ENCODE measurements at places on chromosomes 11 and 22.

- no peak for DNase-seq
Measured at GRCh38 chr22:47129902-47130635, 367.6 kb downstream of the TBC1D22A start.

DNA sequence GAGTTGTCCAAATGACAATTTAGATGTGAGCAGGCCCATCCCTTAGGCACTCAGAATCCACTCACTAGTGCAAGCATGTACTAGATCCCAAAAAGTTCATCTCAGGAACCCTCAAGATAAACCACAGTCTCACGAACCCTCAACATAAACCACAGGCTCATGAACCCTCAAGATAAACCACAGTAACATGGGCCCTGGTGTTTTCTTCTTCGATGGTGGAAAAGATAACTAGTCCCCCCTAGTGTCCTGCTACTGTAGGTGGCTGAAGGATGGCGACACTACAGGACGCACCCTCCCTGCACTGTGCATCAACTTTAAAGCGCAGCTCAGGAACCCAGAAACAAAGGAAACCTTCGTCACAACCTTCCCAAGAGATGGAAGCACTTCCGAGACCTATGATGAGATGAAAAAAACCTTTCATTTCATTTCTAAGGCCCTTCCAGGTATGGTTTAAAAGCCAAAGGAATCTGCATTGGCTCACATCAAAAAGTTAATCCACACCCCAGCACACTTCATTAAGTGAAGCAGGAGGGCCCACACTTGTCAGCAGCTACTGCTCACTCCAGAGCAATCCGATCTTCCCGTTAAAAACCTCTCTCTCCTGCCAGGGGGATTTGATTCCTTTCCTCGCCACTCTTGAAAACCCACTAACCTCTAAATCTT is 2.4 kb downstream of the LARGE1 start:
- DNase-seq: no peak

DNA sequence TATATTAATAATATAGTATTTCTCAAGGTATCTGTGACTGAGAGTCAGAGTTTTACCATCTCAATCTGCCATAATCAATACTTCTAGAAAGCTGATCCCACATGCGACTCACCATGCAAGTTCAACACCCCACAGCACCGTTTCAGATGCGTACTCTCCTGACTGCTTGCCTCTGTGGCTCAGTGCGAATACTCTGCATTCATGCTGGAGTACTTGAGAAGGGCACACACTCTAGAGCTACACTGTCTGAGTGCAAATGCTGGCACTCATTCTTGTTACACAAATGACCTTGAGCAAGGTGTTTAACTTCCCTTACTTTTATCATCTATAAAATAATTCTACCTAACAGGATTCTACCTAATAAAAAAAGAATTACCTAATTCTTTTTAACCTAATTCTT is 12.5 kb downstream of the SNU13 start:
- DNase-seq: no peak

GRCh38 chr11:28621753-28622152 is 513.6 kb downstream of the METTL15 start:
- peak; percentile 19 for DNase-seq

DNA sequence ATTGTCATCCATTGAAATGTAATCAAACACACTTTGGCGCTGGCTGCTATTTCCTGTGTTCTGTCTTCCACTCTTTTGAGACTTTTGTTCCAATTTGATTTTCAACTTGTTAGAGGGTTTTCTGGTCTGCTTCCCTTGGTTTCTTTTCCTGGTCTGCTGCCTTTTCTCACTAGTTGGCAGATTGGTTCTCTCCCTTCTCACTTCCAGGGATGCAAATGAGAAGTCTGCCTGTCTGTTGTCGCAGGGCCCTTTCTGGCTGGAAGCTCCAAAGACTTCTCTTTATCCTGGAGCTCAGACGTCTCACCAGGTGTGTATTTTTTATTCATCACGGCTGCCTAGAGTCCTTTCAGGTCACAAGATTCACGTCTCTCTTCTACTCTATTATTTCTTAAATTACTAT is 84.0 kb downstream of the RPS6KA4 start:
- DNase-seq: no peak

GRCh38 chr11:85831050-85831449 is 20.1 kb upstream of the SYTL2 start:
- DNase-seq: no peak

- DNase-seq: no peak
Measured at GRCh38 chr11:121722431-121723245, 269.9 kb upstream of the SORL1-AS1 start.

DNA sequence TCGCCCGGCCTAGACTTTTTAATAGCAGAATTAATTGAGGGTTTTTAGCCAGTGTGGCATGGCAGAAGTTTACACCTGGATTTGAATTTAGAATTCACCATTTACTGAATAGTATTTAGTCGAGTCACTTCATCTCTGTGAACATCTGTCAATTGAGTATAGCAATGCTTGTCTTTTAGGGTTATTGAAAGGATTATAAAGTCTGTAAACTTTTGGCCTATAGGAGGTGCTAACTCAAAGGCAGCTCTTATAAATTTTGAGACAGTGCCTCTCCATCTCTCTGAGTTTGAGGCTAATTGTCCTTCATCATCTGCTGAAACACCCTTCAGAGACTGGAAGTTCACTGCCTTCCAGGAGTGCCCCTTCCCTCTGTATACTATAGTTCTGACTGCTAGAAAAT is 205.0 kb downstream of the NELL1 start:
- no peak for DNase-seq

DNA sequence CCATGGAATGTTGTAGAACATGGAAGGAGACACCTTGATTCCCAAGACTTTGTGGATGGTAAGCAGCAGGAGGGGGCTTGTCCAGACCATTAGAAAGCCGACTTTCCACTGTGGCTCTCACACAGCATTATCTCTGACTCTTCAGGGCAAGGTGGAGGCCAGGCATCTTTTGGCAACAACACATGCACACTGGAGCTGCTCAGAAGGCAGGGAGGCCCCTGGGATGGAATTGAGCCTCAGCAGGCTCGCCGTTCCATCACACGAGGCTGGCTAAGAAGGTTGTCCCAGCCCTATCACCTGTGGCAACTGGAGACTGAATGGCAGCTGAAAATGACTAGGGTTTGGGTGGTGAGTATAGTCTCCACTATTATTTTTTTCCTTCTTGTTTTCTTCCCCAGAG is 76.3 kb upstream of the TMEM45B start:
- no peak for DNase-seq

DNA sequence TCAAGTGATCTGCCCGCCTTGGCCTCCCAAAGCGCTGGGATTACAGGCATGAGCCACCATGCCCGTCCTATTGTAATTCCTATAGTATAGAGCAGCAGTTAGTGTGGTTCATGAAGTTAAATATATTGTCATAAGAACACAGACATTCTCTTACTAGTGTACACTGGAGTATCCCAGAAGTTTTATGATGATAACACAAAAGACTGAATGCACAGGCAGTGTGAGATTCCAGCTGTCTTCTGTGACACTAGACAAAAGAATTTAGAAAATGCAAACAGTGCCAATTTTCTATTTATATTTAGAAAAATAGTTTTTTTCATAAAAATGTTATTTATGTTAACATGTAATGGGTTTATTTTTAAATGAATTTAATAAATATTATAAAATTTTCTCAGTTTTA is 39.4 kb upstream of the RBX1 start:
- DNase-seq: no peak

GRCh38 chr11:108239076-108239475 is 16.2 kb downstream of the ATM start:
- no peak for DNase-seq

- peak; percentile 33 for DNase-seq
Measured at GRCh38 chr22:46538814-46539160, 1.4 kb upstream of the CELSR1 start.

- DNase-seq: no peak
Measured at GRCh38 chr22:42895087-42895486, 38.0 kb upstream of the ARFGAP3 start.

- no peak for DNase-seq
Measured at GRCh38 chr22:20244691-20245576, 23.2 kb downstream of the RTN4R start.

DNA sequence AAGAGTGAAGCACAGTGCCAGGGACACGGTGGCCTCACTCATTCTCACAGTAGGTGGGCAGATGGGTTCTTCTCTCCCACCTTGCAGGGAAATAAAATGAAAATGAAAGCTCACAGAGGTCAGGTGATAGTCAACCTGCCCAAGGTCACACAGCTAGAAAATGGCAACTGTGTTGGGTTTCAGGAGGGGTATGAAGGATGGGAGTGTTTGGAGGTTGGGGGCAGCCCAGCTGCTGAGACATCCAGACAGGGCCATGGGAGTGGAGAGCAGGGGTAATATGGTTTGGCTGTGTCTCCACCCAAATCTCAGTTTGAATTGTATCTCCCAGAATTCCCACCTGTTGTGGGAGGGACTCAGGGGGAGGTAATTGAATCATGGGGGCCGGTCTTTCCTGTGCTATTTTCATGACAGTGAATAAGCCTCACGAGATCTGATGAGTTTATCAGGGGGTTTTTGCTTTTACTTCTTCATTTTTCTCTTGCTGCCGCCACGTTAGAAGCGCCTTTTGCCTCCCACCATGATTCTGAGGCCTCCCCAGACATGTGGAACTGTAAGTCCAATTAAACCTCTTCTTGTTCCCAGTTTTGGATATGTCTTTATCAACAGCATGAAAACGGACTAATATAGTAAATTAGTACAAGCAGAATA is 247.0 kb downstream of the TENM4 start:
- no peak for DNase-seq

DNA sequence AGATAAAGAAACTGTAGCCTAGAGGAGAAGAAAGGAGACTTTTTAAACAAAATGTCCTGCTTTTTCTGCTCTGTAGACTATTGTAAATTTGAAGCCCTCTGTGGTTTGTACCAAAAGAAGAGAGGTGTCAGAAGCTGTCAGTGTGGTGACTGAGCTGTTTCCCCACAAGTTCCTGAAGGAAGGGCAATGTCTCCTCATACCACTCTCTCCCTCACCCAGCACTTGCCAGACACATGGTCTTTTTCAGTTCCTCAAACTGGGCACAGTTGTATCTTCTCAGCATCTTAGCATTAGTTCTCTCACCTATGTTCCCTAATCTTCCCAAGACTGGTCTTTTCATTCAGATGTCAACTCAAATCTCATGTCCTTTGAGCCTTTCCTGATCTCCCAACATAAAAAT is 4.3 kb downstream of the BCO2 start:
- no peak for DNase-seq

DNA sequence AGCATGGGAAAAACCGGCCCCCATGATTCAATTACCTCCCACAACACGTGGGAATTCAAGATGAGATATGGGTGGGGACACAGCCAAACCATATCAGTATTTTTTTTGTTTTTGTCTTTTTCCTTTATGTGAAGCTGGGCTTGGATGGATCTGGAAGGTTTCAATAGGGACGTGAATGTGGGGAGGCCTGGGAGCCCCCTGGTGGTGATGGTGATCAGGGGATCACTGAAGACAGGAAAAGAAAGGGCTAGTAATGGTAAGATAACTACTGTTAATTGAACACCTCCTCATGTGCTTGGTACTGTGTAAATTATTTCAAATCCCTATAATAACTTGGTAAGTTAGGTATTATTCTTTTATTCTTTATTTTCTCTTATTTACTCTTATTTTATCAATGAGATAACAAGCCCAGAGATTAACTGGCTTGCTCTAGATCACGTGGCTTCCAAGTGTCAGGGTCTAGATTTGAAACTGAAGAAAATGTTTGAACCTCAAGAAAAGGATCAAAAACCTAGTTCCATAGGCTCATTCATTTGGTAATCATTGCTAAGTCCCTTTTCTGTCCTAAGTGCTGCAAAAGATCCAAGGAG is 364.2 kb downstream of the TENM4 start:
- peak; percentile 19 for DNase-seq

DNA sequence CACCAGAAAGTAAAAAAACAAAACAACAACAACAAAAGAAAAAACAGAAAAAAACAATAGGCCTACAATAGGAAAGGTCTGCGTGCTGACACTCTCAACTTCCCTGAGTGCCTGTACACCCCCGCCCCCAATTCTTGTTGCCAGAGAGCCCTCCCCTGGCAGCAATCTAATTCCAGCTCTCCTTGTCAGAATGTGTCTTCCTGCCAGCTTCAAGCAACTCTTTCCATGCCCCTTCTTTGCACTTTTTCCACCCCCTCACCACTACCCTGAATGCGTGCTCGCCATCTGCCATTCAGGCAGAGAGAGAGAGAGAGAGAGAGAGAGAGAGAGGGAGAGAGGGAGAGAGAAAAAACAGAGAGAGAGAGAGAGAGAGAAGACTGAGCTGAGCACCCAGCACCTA is 245.0 kb downstream of the KIRREL3 start:
- DNase-seq: no peak

DNA sequence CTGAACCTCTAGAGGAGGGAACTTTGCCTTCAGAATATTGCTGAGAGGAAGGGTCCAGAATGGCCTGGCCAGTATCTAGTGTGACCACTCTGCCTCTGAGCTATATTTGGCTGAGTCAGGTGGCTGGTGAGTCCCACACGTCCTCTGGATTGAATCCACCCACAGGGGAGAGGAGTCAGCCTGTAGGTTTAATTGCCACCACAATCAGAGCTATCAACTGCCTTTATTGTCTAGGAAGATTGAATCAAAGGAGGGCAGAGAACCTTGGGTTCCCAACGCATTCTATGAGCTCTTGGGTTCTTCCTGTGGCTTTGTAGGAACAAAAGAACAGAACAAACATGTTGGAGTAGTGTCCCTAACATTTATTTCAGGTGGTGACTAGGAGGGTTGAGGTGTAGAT is 67.7 kb downstream of the ST3GAL4 start:
- no peak for DNase-seq

GRCh38 chr11:2575591-2576051 is 124.2 kb downstream of the KCNQ1OT1 start:
- DNase-seq: no peak

GRCh38 chr11:36738292-36738861 is 140.3 kb upstream of the RAG2 start:
- DNase-seq: no peak

- DNase-seq: no peak
Measured at GRCh38 chr11:116710762-116711161, 62.0 kb downstream of the BUD13 start.

GRCh38 chr11:114154271-114155047 is 94.9 kb downstream of the ZBTB16 start:
- DNase-seq: no peak

DNA sequence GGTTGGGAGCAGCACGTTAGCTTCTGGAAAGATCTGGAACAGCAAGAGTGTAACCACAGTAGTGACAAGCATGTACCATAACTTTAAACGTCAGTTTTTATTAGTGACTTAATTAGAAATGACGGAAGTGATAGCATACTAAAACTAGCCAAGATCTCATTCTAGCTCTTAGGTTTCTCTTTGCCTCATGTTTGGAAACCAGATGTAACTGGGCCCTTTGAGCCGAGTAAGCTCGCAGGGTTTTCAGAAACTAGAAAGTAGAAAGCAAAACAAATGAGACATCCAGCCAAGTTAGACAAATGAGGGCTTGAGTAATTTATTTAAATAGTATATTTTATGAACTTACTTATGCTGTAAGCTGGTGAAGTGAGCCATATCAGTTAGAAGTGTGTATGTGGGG is 40.2 kb upstream of the SLC5A12 start:
- no peak for DNase-seq

DNA sequence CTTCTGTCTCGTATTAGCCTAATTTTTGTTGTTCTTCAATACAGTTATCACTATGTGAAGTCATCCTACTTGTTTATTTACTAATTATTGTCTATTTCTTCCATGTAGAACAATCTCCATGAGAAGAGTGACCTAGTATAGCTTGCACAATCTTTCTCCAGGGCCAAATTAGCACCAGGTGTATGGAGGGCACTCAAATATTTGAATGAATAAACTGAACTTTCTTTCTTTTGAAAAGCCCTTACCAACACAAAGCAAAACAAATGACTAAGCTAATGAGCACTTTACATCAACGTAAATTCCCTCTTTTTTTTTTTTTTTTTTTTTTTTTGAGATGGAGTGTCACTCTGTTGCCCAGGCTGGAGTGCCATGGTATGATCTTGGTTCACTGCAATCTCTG is 34.2 kb downstream of the ABTB2 start:
- DNase-seq: no peak

Measured in ACHN (cell line).